ENCODE measurements at places on chromosomes 5 and 9. TPM values are rescaled to one million over a fixed set of nuclear protein-coding genes. Genes with fewer than 3 reads are reported as not detected.

PCDHGB6 gene
- total RNA-seq: 2.9 TPM

TMOD1 gene
- 0.87 TPM for total RNA-seq

ESM1 gene
- total RNA-seq: 212 TPM

ANKRD31 gene
- 0.11 TPM for total RNA-seq

CHMP5 gene
- 130 TPM for total RNA-seq

PSAT1 gene
- total RNA-seq: 176 TPM

EXOSC3 gene
- total RNA-seq: 58.8 TPM

RAB3C gene
- total RNA-seq: not detected

PCDHGA1 gene
- 0.62 TPM for total RNA-seq

NUDT2 gene
- 38.8 TPM for total RNA-seq

SIMC1 gene
- total RNA-seq: 6.7 TPM

RGMB gene
- 71.2 TPM for total RNA-seq

MYOT gene
- total RNA-seq: not detected

LRRC70 gene
- 1.4 TPM for total RNA-seq

GNA14 gene
- under 0.01 TPM for total RNA-seq

FABP6 gene
- not detected for total RNA-seq

STPG3 gene
- not detected for total RNA-seq

PCDHA4 gene
- 0.11 TPM for total RNA-seq

IFNK gene
- 0.12 TPM for total RNA-seq

SLC36A2 gene
- not detected for total RNA-seq

CMYA5 gene
- total RNA-seq: 3.7 TPM

NOTCH1 gene
- total RNA-seq: 24.4 TPM

GLRA1 gene
- total RNA-seq: not detected

HAPLN1 gene
- 0.37 TPM for total RNA-seq

MRPS2 gene
- total RNA-seq: 12.4 TPM

CDC20B gene
- 0.22 TPM for total RNA-seq

ABLIM3 gene
- total RNA-seq: 19.6 TPM

RASGEF1C gene
- not detected for total RNA-seq

AHRR gene
- 26.7 TPM for total RNA-seq

NR2F1-AS1 gene
- 20.1 TPM for total RNA-seq

ADAMTS6 gene
- 155 TPM for total RNA-seq

SAPCD2 gene
- 7.1 TPM for total RNA-seq

SRP19 gene
- 88.4 TPM for total RNA-seq

RGS14 gene
- total RNA-seq: 7.4 TPM

IFNA13 gene
- total RNA-seq: not detected

TRMO gene
- total RNA-seq: 18.8 TPM

FOXD1 gene
- 3.2 TPM for total RNA-seq

SPATA31A3 gene
- not detected for total RNA-seq

ANKRD18B gene
- 6.7 TPM for total RNA-seq

LIX1 gene
- not detected for total RNA-seq

SEMA5A gene
- 16.0 TPM for total RNA-seq

FBP1 gene
- not detected for total RNA-seq

ITGA1 gene
- 9.5 TPM for total RNA-seq

STKLD1 gene
- total RNA-seq: 1.1 TPM

CARD9 gene
- total RNA-seq: 3.4 TPM

ISL1 gene
- total RNA-seq: 5.9 TPM

KIAA1958 gene
- 1.7 TPM for total RNA-seq

CEL gene
- total RNA-seq: 0.12 TPM

DBH gene
- not detected for total RNA-seq

CCNJL gene
- total RNA-seq: 0.12 TPM

PTGES gene
- 4.1 TPM for total RNA-seq

TPPP gene
- 0.25 TPM for total RNA-seq
